Effector memory CD4-positive, alpha-beta T cell (primary cell): ENCODE measurements at places on chromosomes 6 and 20.

DNA sequence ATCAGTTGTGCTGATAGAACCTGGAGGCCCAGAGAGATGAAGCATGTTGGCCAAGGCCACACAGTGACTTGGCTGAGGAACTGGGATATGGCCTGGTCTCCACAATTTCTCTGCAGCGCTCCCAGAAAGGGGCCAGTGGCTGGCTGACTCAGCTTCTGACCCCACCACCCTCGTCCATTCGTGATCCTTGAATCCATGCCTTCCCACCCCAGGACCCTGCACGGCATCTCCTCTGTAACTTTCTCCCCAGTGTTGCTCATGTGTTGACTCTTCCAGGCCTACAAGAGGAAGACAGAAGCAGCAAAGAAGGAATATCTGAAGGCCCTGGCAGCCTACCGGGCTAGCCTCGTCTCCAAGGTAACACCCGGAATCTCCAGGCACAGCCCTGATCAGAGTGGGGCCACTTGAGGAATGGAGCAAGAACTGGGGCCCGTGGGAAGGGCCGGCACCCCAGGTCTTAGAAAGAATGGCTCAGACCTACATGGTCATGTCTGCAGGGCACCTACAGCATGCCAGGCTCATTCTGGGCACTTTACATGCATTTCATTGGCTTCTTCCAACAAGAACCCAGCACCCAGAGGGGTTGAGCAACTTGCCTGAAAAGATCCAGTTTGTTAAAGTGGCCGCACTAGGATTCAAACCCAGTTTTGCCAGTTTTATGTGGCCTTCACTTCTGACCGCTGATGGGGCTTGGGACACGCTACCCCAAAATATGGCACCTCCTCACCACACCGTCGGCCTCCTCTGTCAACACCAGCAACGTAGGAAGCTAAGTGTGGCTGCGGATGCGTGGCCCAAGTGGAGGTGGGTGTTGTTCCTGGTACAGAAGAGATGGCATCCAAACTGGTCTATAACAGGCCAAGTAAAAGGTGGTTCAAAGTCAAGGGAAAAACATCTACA lies 122.2 kb downstream of the JPH2 start:
- no peak for DNase-seq

DNA sequence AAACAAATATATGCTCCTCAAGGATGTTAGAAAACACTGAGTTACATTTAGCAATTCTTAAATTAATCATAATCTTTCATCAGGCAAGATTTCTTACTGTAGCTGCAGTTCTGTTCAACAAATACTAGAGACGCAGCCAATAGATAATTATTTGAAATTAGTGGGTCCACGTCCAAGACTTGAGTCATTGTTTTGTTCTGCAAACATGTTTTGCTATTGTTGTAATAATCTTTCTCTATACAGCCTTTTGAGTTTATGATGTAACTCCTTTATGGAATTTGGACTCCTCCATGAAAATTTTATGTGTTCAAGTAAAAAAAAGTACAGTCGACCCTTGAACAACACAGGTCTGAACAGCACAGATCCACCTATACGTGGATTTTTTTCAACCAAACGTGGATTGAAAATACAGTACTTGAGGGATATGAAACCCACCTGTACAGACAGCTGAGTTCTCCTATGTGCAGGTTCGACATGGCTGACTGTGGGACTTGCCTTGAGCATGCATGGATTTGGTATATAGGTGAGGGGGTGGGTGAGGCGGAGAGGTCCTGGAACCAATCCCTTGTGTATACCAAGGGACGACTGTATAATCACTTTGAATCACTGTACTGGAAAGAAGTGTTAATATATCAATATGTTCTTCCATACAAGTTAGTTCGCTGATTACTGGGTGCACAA lies 41.3 kb upstream of the SLC22A16 start:
- no peak for DNase-seq

GRCh38 chr6:6643398-6643797 lies 54.9 kb downstream of the LY86 start:
- DNase-seq: no peak

- DNase-seq: no peak
Measured at GRCh38 chr6:148780918-148781436, 34.1 kb downstream of the UST start.

- no peak for DNase-seq
Measured at GRCh38 chr6:127459231-127459641, at the start of gene KIAA0408. KIAA0408 (minus strand) TSS chr6:127459389; CDS start chr6:127453981, 5,408 bp downstream.

GRCh38 chr20:34023937-34024722 lies 30.4 kb downstream of the RALY start:
- DNase-seq: no peak

- no peak for DNase-seq
Measured at GRCh38 chr6:142400495-142400894, 98.7 kb downstream of the ADGRG6 start.

GRCh38 chr6:35136185-35136584 lies 5.0 kb downstream of the TCP11 start:
- DNase-seq: no peak

GRCh38 chr6:55664591-55665587 lies 85.9 kb upstream of the HMGCLL1 start:
- DNase-seq: no peak

- DNase-seq: no peak
Measured at GRCh38 chr20:32539026-32539816, 45.9 kb downstream of the NOL4L start.

- DNase-seq: no peak
Measured at GRCh38 chr6:12232339-12232738, 57.8 kb upstream of the EDN1 start.

DNA sequence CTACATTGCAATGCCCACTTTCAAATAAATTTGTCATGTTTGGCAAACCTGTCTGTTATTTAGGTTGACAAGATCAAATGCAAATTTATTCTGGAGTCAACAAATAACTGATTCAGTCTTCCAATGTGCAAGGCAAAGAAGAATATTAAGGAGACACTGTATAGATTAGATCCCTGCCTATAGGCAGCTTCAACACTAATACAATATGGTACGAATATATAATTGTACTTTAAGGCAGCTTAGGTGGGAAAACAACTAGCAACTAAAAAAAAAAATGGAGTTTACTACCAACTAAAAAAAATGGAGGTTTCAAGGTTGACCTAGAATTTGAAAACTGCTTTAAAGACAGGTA lies 1.7 kb upstream of the PHF10 start:
- DNase-seq: no peak

DNA sequence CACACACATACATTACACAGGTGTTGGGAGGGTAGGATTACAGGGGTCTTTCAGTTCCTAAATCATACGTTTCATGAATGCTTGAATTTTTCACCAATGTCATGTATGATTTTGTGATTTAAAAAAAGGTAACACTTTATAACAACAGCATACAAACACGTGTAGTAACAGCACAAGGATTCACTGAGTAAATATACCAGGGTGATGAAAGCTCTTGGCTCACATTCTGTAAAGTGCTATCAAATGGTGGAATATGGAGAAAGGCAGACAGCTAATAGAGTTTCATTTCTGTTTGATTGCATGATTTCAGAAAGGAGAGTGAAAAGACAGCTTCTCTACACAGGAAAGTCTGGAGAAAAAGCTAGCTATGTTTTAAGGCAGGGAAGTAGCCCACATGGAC lies 231.9 kb downstream of the CD83 start:
- no peak for DNase-seq

DNA sequence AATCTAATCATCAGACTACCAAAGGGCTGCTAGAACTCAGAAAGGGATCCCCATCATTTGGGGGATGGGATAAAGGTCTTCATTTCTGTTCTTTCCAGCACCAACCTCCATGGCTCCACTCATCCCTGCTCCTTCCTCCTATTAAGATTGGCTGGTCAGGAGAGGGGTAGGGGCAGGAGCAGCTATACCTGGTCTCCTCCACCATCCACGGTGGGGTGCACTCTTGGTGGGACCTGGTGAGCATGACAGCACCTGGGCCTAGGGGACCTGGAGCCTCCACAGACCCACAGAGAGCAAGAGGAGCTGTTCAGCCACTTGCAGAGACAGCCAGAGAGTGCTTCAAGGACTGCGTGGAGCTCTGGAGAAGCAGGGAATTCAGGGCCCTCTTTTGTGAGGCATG lies 6.1 kb upstream of the ULBP2 start:
- no peak for DNase-seq

GRCh38 chr20:17615645-17616479 lies 46.0 kb downstream of the DSTN start:
- no peak for DNase-seq

DNA sequence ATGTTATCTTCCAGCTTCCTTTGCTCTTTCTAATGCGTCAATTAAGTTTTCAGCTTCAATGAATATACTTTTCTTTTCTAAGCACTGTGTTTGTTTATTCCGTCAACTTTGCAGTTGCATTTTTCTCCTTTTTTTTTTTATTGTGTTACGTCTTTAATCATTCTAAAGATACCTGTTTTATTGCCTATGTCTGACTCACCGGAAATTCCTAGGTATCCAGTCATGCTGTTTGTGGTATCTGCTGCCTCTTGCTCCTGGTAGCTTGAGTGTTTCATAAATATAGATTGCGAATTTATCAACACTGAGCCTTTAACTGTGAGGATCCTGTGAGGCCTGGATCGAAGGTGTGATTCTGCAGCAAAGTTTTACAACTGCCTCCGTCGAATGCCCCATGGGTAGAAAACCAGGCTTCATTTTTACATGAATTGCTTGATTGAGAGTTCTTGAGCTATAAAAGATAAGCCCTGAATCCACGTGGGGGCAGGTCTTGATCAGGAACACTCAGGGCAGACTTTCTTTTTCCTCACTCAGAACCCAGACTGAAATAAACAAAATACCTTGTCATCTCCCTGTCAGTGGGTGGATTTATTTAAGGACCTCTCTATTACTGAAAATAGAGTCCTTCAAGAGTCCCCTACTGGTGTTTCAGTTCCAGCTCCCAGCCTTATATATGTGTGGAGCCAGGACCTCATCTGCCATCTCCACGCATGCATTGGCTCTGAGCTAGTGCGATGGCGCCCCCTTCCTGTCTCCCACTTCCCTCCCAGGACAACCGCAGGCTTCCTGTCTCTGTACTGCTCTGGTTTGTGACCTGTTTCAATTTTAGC lies 60.1 kb upstream of the LRRC1 start:
- no peak for DNase-seq

DNA sequence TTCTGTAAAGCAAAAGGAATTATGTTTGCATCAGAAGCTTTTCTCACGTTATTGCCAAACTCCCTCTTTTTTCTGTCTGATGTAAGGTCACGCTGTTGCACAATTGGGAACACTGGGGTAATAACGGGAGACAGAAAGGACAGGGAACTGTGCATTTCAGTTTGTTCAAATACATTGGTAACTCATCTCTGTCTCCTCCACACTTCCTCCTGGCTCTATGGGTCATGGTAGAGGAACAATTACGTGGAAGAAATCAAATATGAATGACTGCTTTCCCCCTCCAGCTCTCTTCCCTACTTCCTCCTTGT lies 132.2 kb upstream of the TNFAIP3 start:
- DNase-seq: no peak

DNA sequence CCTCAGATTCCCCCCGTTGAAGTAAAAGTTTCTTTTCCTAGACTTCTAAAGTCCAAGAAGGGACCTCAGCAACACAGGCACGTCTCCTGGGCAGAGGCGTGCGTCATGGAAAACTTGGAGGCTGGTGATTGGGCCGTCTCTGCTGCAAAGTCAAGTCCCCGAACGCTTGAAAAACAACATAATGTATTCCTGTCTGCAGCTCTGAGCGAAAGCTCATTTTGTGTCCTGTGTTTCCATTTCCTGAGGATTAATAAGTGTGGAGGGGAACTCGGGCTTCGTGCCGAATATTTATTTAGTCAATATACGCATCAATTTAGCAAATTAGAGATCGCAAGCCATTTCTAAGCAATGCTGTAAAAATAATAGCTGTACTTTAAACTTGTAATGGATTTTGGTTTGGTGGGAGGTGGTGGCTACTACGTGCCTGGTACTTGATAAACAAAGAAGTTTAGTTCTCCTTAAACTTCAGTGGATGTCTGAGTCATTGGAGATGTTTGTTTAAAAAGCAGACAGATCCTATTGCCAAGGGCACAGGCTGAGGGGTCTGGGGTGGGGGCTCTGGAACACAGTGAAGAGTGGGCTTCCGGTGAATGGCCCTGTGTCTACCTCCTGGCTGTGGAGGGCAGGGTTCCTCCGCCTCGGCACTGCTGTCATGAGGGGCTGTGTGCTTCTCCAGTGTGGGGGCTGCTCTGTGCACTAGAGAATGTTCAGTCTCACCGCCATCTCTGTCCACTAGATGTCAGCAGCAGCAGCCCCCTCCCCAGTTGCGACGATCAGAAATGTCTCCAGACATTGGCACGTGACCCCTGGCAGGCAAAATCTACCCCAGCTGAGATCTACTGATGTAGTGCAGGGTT lies 21.8 kb downstream of the PCK1 start:
- no peak for DNase-seq

DNA sequence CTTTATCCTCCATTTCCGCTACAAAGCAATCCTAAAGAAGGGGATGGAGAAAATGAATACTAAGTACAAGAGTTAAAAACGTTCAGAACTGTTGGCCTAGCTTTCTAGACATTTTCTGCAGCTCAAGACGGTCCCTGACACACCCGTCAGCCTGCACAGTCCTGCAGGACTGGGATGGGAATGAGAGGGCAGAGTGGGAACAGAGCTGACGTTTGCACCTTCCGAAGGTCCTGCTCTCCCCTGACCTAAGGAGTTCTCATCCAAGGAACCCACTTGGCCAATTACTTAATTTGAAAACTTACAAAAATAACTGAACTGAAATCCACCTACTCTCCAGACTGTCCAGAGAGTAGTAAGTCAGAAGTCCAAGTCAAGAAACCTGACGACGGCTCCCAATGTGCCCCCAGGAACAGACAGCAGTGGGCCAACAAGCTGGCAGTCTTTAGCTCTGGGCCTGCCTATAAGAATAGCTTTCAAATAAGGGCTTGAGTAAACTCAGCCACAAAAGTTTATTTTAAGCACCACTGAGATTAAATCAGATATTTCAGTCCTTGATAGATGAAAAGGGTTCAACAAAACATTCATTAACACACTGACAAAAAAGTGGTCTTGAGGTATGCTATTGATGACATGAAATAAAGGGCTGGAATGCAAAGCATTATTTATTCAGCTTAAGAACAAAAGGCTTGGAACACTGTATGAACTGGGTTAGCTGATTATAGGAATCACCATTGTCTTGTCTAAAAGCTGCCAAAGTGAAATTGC lies 76.8 kb downstream of the CNKSR3 start:
- DNase-seq: no peak

DNA sequence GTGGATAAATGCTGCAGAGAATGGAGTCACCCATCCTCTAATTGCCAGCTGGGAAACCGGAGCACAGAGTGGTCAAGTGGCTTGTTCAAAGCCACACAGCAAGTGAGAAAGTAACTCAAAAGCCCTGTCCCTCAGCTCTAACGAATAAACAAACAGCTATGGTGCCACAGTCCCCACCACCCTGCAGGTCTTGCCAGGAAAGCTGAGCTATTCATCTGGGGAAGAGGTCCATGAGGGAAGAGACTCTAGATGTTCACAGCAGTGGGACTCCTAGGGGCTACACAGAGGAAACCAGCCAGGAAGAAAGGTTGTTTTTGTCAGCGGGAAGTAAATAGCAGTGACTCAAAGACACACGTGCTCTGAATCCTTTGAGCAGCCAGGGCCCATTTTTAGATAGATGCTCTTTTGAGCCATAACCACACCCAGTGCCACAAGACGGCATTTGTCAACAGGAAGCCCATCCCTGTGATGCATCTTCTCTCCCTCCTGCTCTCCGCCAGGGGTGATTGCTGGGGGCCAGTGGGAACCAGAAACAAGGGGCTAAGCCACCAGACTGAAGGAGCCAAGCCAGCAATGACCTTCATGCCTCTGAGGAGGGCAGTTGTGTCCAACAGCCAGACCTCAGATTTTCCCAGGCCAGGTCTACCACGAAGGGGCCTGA lies 32.4 kb upstream of the TCP11 start:
- no peak for DNase-seq
